ENCODE measurements at places on chromosomes 11 and 22.

- no peak for DNase-seq
Measured at GRCh38 chr22:31095637-31096249, 11.6 kb downstream of the SELENOM start.

DNA sequence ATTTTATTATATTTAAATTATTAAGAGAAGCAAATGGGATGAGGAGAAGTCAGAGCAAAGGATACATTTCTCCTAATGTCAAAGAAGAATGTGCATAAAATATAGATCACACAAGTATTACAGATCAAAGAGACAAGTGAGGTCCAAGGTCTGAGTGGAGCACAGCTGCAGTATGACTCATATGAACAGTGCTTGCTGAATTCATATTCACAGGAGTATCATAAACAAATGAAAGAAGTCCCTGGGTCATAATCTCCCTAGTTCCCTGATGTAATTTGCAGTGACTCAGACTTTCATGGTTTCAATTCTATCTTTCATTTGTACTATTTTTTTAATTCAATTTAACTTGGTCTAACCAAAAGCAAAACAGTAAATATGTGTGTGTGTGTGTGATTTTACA lies 499.0 kb upstream of the CCDC179 start:
- no peak for DNase-seq

- DNase-seq = no peak
Measured at GRCh38 chr11:36311926-36312595, 16.0 kb downstream of the PRR5L start.

DNA sequence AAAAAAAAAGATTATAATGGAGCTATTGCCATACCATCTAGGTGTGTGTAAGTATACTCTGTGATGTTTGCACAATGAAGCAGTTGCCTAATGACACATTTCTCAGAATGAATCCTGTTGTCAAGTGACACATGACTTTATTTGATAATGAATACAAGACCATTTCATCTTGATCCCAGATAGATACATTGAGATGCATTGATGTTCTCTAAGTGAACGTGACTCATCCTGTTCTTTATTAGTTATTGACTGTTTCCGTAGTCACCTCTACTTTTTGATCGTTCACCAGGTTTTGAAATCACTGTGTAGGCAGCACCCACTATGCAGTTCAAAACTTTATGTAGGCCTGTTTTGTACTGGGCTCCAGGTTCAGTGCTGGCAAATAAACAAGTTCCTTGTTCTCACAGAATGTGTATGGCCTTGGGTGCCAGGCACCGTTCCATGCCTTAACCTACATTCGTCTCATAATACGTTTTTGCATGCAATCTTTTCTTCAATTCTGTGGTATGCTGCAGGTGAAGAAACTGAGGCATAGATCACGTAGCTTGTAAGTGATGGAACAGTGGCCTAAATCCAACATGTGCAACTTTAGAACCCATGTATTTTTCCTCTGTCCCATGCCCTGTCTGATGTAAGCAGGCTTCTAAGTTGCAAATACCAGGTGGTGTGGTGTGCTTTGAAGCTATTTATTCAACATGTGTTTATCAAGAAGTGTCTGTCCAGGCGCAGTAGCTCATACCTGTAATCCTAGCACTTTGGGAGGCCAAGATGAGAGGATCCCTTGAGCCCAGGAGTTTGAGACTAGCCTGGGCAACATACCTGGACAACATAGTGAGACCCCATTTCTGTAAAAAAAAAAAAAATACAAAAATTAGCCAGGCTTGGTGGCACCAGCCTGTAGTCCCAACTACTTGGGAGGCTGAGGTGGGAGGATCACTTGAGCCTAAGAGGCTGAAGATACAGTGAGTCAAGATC lies 10.4 kb downstream of the SREBF2 start:
- no peak for DNase-seq

GRCh38 chr22:19988965-19989724 lies 27.5 kb downstream of the ARVCF start:
- DNase-seq = no peak

DNA sequence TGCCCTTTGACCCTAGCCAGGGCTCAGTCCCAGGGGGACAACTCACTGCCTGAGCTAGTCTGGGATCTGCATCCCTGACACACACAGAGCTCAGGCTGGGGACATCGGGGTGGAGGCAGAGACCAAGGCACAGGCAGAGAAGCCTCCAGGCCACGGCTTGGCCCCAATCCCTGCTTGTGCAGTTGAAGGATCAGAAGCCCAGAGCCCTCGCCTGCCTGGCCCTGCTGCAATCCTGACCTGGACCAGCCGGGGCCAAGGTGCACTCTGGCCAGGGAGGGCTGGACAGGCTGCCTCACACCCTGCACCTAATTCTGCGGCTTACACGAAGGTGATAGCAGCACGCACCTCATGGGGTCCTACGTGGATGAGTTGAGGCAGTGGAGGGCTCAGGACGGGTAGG lies 34.6 kb downstream of the WNT7B start:
- no peak for DNase-seq

GRCh38 chr11:101436511-101437142 lies 147.2 kb downstream of the TRPC6 start:
- no peak for DNase-seq

DNA sequence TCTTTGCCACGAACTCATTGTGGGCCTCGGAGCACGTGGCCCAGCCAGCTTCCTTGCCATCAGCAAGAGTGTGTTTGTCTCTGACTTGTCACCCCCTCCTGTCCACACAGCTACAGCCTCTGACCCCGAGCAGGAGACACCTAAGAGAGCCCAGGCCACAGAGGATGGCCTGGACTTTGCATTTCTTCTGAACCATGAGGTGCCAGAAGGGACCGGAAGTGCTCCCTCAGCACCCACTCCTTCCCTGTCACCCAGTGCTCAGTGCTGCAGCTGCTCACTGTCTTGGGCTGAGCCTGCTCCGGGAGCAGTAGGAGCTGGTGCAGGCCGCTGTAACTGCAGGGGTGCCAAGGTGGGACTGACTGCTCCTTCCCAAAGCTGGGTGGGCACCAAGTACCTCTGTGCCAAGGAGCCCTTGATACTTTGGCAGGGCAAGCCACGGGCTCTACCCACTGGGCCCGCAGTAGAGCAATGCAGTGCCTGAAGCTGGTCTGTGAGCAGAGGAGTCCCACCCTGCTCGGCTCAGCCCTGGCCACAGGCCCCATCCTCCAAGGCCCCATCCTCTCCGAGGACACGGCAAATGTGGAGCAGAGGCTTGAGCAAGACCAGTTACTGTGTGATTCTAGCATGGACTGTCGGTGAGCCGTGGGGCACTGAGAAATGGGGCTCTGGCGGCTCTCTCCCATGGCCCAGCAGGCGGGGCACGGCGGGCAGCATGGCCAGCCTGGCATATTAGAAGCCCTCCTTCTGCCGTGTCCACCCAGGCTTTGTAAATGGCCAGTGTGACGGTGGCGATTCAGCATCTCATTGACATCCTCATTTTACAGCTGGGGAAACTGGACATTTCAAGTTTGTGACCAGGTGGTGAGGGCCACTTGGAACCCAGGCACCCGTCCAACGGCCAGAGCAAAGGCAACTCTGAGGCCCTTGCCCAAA lies 6.3 kb downstream of the GRK2 start:
- DNase-seq = peak; percentile 23

DNA sequence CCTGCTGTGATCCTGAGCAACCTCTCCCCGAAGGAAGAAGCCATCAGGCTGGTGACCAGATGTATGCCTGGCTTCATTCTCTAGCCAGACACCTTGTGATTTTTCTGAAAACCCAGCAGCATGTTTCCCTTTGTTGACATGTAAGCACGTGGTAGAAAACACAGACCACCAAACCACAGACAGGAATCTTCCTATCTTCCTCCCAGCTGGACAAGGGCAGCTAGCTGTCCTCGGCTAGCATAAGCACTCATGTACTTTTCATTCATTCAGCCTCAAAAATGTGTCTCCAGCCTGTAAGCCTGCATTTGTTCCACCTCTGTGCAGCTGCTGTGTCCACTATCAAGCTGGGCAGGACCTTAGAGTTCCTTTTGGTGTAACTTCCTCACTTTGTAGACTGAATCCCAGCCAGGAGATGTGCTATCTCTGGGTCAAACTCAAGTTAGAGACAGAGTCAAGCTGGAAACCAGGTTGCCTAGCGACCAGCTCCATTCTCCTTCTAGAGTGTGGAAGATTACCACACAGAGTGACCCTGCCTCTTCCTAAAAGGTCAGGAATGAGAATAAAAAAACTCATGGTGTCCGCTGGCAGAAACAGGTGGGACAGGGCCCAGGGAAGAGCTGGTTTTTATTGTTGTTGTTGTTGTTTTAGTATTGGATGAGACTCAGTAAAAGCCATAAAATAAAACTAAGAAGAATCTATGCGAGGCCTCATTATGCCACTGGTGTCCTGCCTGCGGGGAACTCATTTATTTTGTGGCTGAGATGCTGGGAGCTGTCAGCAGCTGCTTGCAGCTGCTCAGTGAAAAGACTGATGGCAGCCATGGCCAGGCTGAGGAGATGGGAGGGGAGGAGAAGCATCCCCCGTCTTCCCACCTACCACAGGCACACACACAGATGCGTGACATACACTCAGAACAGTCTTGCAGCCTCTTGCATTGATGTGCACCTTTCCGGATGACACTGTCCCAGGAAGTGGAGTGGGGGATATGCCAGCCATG lies 7.4 kb upstream of the CLMP start:
- DNase-seq = no peak

DNA sequence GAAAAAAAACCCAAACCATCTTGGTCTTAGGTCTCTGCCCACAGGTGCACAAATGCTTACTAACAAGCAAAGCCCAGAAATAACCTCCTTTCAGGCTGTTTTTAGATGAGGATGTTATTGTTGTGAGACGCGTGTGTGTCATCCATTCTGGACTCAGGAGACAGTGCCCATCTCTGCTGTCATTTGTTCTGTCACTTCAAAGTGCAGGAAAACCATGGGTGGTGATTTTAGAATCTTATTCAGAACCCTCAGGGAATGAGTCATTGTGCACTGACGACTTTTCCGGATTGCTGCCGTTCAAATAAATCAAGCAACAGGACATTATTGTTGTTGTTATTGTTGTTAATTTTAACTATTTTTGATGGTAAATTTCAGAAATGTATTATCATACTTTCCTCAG lies 110.3 kb downstream of the LRRC32 start:
- DNase-seq = no peak

GRCh38 chr11:65873318-65874156 lies 937 bp upstream of the EFEMP2 start:
- peak; percentile 94 for DNase-seq

Data from tibial artery (tissue), 4 donors.